ENCODE measurements at places on chromosomes 5 and 9. TPM values are rescaled to one million over a fixed set of nuclear protein-coding genes. Genes with fewer than 3 reads are reported as not detected.

GRCh38 chr9:123120131-123120530 lies 86.7 kb downstream of the GPR21 start:
- no peak for DNase-seq
- peaks cover 3% of the 10 kb centered on the region for H3K4me1 ChIP-seq
- no peak overlapping the region for H3K27ac ChIP-seq
- no peaks in the 10 kb centered on the region for H3K36me3 ChIP-seq
- no peaks in the 10 kb centered on the region for H3K27me3 ChIP-seq

GRCh38 chr9:137876781-137877386 lies 698 bp upstream of the CACNA1B start:
- no peak for DNase-seq
- H3K27me3 ChIP-seq: peaks cover 44% of the 10 kb centered on the region
- no peak overlapping the region for H3K4me3 ChIP-seq
- H3K4me1 ChIP-seq: peaks cover 11% of the 10 kb centered on the region

GRCh38 chr9:70297141-70297540 lies 38.4 kb downstream of the SMC5 start:
- H3K27ac ChIP-seq: no peak overlapping the region
- no peak for DNase-seq
- no peaks in the 10 kb centered on the region for H3K4me1 ChIP-seq
- no peak overlapping the region for H3K4me3 ChIP-seq
- H3K36me3 ChIP-seq: no peaks in the 10 kb centered on the region

- no peak overlapping the region for H3K27ac ChIP-seq
- DNase-seq: no peak
- no peak overlapping the region for H3K4me3 ChIP-seq
- no peaks in the 10 kb centered on the region for H3K36me3 ChIP-seq
- H3K27me3 ChIP-seq: no peaks in the 10 kb centered on the region
Measured at GRCh38 chr5:120083851-120084542, 380.1 kb upstream of the PRR16 start.

- no peaks in the 10 kb centered on the region for H3K36me3 ChIP-seq
- DNase-seq: no peak
- H3K4me3 ChIP-seq: no peak overlapping the region
- no peaks in the 10 kb centered on the region for H3K4me1 ChIP-seq
- no peak overlapping the region for H3K27ac ChIP-seq
Measured at GRCh38 chr5:64637837-64638443, 52.4 kb upstream of the SHISAL2B start.

DNA sequence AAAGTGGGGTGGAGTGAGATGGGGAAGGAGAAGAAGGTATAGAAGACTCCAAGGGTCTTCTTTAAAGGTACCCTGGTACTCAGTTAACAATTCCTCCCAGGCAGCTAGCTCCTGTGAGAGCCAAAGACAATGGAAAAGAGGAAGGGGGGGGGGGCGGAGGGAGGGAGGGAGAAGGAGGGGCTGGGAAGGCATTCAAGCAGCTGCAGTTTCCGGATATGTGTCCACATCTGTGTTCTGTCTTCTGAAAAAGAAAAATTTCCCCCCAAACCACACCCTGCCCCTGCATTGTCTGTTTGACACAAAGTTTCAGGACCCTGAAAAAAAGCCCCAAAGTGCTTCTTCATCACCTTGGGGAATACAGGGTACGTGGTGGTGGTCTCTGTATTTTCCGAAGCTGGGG lies 11.1 kb downstream of the SPRY4 start:
- no peaks in the 10 kb centered on the region for H3K27me3 ChIP-seq
- H3K27ac ChIP-seq: no peak overlapping the region
- H3K4me1 ChIP-seq: peaks cover 22% of the 10 kb centered on the region
- peaks cover 49% of the 10 kb centered on the region for H3K36me3 ChIP-seq
- H3K4me3 ChIP-seq: no peak overlapping the region

DNA sequence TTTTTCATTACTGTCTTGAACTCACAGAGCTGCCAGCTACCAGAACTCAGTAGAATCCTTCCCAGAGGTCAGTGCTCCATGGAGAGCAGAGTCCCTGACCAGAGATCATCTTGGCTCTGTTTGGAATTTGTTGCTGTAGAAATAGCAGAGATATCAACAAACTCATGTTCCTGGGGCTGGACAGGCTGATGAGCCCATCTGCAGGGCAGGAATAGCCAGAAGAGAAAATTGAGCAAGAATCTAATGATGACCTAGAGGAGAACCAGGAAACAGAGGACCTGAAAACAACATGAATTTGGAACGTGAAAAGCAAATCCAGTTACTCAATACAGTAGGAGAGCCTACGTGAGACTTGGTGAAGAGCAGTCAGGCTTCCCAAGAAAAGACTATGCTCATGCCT lies 437.8 kb downstream of the PLK2 start:
- H3K4me3 ChIP-seq: no peak overlapping the region
- H3K4me1 ChIP-seq: no peaks in the 10 kb centered on the region
- no peak overlapping the region for H3K27ac ChIP-seq

DNA sequence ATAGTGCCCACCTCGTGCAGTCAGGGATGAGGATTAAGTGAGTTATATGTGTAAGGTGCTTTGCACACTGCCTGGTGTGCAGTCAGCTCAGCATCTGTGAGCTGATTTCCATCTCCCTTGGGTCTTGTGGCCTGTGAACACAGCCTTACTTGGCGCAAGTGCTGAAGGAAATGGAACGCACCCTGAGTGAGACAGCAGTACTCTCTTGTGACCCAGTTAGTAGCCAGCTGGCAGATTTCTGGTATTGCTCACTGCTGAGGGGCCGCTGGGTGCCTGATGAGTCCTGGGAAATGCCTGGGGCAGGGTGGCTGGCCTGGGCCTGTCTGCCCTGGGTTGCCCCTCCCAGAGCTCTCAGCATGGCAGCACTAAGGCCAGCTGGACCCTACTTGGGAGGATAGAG lies 90.9 kb upstream of the BOD1 start:
- no peaks in the 10 kb centered on the region for H3K4me1 ChIP-seq
- H3K27me3 ChIP-seq: no peaks in the 10 kb centered on the region
- no peak overlapping the region for H3K4me3 ChIP-seq
- no peak overlapping the region for H3K27ac ChIP-seq

DNA sequence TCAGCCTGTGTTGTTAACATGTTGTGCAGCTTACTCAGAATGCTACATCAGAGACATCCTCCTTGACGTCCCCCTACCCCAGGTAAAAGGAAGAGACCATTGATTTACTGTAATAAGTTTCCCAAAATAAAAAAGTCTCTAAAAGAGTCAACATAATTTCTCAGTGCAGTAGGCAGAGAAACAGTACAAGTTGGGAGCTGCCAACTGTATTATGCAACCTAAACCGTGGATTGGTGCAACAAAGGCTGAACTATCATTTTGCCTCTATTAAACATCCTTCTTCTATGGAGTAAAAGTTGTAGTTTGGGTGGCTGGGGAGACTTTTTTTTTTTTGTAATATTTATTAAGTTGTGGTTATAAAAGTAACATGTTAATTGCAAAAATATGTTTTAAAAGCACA lies 208.0 kb downstream of the NR3C1 start:
- no peak overlapping the region for H3K27ac ChIP-seq
- H3K4me1 ChIP-seq: peaks cover 23% of the 10 kb centered on the region
- H3K27me3 ChIP-seq: no peaks in the 10 kb centered on the region
- no peaks in the 10 kb centered on the region for H3K36me3 ChIP-seq
- H3K4me3 ChIP-seq: no peak overlapping the region
- DNase-seq: no peak

DNA sequence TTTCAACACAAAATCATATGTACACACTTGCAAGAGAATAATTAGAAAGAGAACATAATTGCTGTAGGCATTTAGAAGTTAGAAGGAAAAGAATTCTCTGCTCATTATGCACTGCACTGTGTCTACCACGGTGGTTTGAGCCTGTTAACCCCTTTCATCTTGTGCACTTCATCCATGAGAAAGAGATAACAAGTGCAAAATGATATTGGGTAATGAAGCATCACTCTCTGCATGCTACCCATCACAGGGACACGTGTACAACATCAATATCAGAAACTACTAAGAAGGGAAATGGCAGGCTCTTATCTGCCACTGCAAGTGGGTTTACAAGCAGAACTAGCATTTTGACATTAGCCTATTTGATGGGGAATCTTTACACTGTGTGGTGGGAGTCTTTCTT lies 202.6 kb downstream of the CDH12 start:
- H3K27ac ChIP-seq: no peak overlapping the region
- no peaks in the 10 kb centered on the region for H3K36me3 ChIP-seq
- H3K27me3 ChIP-seq: no peaks in the 10 kb centered on the region
- no peaks in the 10 kb centered on the region for H3K4me1 ChIP-seq

GRCh38 chr9:4297786-4298254 lies 2.0 kb downstream of the GLIS3 start:
- peaks cover 10% of the 10 kb centered on the region for H3K4me1 ChIP-seq
- H3K36me3 ChIP-seq: no peaks in the 10 kb centered on the region
- peak overlapping the region; percentile 71 for H3K4me3 ChIP-seq

- no peaks in the 10 kb centered on the region for H3K4me1 ChIP-seq
- no peak overlapping the region for H3K4me3 ChIP-seq
- no peak overlapping the region for H3K27ac ChIP-seq
- no peaks in the 10 kb centered on the region for H3K27me3 ChIP-seq
- no peaks in the 10 kb centered on the region for H3K36me3 ChIP-seq
Measured at GRCh38 chr5:153749960-153750359, 259.5 kb downstream of the GRIA1 start.

- H3K4me1 ChIP-seq: no peaks in the 10 kb centered on the region
- no peaks in the 10 kb centered on the region for H3K36me3 ChIP-seq
- no peak overlapping the region for H3K27ac ChIP-seq
- H3K4me3 ChIP-seq: no peak overlapping the region
- no peaks in the 10 kb centered on the region for H3K27me3 ChIP-seq
Measured at GRCh38 chr5:121019106-121019505, 555.0 kb downstream of the PRR16 start.

- no peaks in the 10 kb centered on the region for H3K4me1 ChIP-seq
- H3K36me3 ChIP-seq: no peaks in the 10 kb centered on the region
- H3K4me3 ChIP-seq: no peak overlapping the region
Measured at GRCh38 chr9:27539479-27540441, 10.1 kb upstream of the MOB3B start.

DNA sequence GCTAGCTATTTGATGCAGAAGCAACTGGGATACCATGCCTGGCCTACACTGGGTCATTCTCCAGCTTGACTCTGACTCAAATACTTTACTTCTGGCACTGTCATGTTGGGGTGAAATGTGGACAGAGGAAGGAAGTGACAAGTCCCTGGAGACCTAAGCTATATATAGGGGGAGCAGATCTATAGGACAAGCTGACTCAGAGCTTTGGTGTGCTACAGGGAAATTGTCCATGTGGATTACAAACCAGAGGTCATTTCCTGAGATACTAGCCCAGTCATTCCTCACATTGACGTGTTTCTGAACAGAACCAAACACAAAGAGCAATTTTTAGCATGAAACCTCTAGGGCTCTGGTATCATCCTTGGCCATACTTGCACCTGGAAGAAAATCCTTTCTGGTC lies 531.6 kb upstream of the CLINT1 start:
- H3K36me3 ChIP-seq: no peaks in the 10 kb centered on the region
- no peak overlapping the region for H3K4me3 ChIP-seq
- H3K27me3 ChIP-seq: no peaks in the 10 kb centered on the region
- no peak for DNase-seq
- H3K27ac ChIP-seq: no peak overlapping the region

GRCh38 chr5:88883059-88883835 lies at the start of gene MEF2C:
Gene MEF2C, minus strand, starts transcription at chr5:88883184. Its CDS starts 59,396 bp downstream, at chr5:88823788.
- H3K4me3 ChIP-seq: peak within 1 kb of the TSS; percentile 52
- no peaks in the 10 kb centered on the region for H3K36me3 ChIP-seq
- DNase-seq: peak; percentile 67
- H3K4me1 ChIP-seq: no peaks in the 10 kb centered on the region

DNA sequence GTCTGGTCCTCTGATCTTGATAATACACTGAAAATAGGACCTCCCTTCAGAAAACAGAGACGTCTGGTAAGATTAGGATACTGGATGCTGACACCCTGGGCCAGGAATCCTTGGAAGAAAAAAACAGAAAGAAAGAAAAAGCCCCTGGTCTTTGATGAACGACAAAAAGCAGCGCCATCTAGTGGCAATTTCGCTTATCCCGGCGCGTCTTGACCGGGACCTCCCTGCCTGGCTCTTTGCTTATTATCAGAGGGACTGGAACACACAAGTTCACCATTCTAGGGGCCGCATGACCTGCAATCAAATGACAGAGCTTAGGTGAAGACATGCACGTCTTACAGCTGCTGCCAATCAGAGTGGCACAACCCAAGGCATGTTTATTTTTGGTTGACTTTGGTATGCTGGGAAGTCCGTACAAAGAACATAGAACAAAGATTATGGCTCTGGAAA lies 114.9 kb upstream of the NFIB start:
- no peaks in the 10 kb centered on the region for H3K27me3 ChIP-seq
- no peak overlapping the region for H3K4me3 ChIP-seq
- peak; percentile 58 for DNase-seq

DNA sequence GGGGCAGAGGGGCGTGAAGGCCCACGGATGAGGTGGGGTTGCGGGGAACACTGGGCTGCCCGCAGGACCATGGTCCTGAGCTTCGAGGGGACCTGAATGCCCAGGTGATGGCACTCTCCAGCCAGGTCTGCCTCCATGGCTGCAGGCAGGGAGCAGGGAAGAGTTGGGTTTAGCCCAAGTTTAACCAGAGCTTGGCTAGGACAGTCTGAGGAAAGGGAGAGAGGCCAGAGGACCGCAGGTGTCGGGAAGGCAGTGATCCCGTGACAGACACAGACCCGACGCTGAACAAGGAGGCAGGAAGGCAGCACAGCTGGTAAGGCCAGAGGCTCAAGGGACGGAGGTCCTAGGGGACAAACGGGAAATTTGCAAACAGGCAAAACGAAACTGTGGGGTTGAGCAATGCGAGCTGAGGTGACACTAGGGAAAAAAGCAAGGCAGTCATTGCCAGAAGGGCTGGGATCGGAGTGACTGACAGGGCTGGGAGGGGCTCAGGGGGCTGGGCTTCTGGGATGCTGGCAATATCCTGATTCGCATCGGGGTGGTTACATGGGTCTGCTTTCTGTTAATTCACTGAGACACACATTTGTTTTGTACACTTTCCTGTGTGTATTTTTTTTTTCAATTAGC lies 25.0 kb downstream of the ARPC5L start:
- H3K36me3 ChIP-seq: peaks cover 100% of the 10 kb centered on the region
- DNase-seq: no peak
- H3K4me3 ChIP-seq: no peak overlapping the region
- H3K27me3 ChIP-seq: no peaks in the 10 kb centered on the region
- H3K27ac ChIP-seq: no peak overlapping the region

- no peaks in the 10 kb centered on the region for H3K27me3 ChIP-seq
- DNase-seq: no peak
- no peaks in the 10 kb centered on the region for H3K36me3 ChIP-seq
- H3K27ac ChIP-seq: no peak overlapping the region
- peaks cover 45% of the 10 kb centered on the region for H3K4me1 ChIP-seq
Measured at GRCh38 chr5:87408204-87408603, 4.5 kb downstream of the CCNH start.

GRCh38 chr9:110095161-110095595 lies 112.8 kb downstream of the C9orf152 start:
- peaks cover 16% of the 10 kb centered on the region for H3K4me1 ChIP-seq
- H3K36me3 ChIP-seq: no peaks in the 10 kb centered on the region
- no peak for DNase-seq
- H3K27me3 ChIP-seq: no peaks in the 10 kb centered on the region

Gene GDNF
- total RNA-seq: not detected

Gene GPR21
- total RNA-seq: 3.9 TPM

Gene SLC36A3
- not detected for total RNA-seq

Gene CNTFR
- 30.9 TPM for total RNA-seq

Gene SLC1A3
- total RNA-seq: 72.3 TPM

Gene RANBP3L
- total RNA-seq: 5.7 TPM

Gene ARSI
- total RNA-seq: 8.6 TPM

Gene NR4A3
- 3.9 TPM for total RNA-seq

Gene SET
- 143 TPM for total RNA-seq
